Activated CD8-positive, alpha-beta memory T cell treated with anti-CD3 and anti-CD28 coated beads for 48 hours (primary cell): ENCODE measurements at places on chromosomes 2 and 18.

DNA sequence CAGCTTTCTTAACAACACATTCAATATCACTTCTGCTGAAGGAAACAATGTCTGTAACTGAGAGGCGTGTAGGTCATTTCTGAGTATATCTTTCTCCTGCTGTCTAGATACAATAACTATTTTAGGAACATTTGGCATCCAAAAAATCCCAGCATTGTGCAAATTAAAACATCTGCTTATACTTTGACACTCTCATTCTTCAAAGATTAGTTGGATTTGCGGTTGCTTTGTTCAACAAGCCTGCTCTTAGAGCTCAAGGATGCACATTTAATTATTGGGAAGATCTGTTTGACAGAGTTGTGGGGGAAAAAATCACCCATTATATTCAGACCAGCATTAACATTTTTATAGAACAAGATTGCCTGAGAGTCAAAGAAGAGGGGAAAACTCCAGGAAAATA is 449.5 kb upstream of the HNRNPA3 start:
- DNase-seq, result no peak

GRCh38 chr2:11679016-11679415 is 9.0 kb upstream of the NTSR2 start:
- DNase-seq, result no peak

GRCh38 chr2:70070542-70071268 is 16.6 kb upstream of the PCBP1 start:
- DNase-seq, result no peak

- no peak for DNase-seq
Measured at GRCh38 chr2:31142110-31142509, 3.9 kb upstream of the GALNT14 start.

DNA sequence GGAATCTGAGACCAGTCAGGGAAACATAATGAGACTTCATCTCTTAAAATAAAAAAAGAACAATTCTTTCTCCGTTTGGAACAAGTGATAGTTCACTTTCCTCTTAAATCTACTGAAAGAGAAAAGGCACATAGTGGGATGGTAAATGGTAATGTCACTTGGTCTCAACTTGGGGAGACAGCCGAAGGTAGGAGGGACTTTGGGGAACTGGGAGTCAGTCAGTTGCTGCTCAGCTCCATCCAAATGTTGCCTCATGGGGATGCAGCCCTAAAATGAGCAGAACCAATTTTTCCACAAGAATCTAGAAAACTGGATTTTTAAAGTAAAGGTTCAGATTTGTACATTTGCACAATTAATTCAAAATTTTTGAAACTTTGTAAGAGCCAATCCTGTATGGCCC is 19.2 kb downstream of the RASGRP3 start:
- no peak for DNase-seq

DNA sequence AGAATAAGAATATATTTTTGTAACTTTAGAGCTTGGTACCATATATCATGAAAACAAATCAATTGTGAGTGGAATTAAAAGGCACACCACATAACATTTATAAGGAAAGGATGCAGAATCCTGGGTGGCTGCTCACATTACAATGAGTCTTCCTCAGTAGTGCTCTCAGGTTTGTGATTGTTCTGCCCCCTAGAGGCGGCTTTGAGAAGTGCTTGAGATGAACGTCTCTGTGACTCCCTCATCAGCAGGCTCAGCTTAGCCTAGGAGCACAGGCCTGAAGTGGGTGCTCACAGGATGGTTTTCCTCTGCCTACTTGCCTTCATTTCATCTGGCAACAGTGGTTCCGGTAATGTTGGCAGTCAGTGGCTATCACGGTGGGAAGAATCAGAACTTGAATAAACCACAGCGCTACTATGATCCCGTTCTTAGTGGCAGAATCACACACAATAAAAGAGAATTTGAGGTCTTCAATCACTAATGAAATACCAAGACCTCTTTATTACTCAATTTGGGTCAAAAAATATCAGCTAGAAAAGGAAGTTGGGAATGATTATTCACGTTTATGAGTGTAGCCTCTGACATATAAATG is 38.1 kb upstream of the B4GALT6 start:
- peak; percentile 64 for DNase-seq

DNA sequence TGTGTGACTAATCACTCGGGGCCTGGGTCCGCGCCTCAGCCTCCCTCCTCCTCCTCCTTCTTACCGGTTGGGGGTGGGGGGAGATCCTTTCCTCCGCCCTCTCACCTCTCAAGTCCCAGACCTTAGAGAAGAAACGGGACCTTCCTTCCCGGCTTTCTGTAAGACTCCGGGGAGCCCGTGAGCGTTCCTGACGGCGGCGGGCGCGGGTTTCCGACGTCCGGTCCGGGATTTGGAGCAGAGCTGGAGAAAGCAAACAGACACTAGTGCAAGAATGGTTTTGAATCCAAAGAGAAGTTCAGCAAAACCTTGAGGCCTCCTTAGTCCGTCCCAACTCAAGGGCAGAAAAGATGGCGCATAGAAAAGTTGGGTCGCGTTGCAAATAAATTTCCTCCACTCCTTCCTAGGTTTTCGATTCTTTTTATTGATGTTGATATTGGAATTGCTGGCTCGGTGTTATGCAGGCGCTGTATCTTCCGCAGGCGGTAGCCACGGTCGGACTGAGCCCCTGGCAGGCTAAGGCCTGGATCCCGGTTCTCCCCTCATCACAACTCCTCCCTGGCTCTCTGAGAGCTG is 2.0 kb downstream of the DLX1 start:
- no peak for DNase-seq

GRCh38 chr2:119826370-119826961 is 66.7 kb downstream of the PTPN4 start:
- no peak for DNase-seq

- DNase-seq, result no peak
Measured at GRCh38 chr2:207289295-207290018, 123.7 kb upstream of the KLF7 start.

- DNase-seq, result no peak
Measured at GRCh38 chr18:60247103-60247502, 125.5 kb downstream of the MC4R start.
